ENCODE measurements at places on chromosomes 6 and 20.

- DNase-seq: no peak
Observed at GRCh38 chr20:61497029-61497627, 245.1 kb downstream of the CDH4 start.

GRCh38 chr6:148436466-148436865 lies 93.8 kb downstream of the SASH1 start:
- DNase-seq: no peak

DNA sequence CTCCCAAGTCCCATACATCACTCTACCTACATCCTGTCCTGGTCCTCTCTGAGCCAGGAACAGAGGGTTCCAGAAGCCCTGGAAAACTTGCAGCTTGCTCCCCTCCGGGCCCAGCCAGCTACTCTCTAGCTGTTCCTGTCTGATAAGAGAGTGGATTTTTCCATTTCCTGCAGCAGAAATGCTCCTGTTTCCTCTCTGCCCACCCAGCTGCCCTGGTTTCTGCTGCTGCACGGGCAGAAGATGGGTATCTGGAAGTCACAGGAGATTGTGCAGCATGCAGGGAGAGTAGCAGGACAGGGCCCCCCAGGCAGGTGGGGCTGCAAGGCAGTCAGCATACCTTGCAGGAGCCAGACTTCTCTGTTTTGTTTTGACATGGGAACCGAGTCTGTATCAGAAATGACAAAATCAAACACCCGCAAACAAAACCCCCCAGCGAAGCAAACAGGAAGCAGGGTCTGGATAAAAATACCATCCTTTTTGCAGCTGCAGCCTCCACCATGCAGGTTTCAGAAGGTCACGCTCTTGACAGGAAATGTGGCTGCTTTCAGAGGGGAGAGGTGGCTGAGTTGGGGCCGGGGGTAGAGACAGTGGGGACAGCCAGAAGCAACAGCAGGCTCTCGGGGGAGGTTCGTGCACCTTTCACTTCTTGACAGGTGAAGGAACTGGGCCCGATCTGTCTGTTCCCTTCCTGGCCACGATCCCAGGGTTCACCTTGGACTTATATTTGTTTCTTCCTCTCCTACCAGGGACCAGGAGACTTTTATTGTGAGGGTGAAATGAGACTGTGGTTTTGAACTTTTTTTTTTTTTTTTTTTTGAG lies 50.8 kb upstream of the FAM83D start:
- DNase-seq: peak; percentile 56

DNA sequence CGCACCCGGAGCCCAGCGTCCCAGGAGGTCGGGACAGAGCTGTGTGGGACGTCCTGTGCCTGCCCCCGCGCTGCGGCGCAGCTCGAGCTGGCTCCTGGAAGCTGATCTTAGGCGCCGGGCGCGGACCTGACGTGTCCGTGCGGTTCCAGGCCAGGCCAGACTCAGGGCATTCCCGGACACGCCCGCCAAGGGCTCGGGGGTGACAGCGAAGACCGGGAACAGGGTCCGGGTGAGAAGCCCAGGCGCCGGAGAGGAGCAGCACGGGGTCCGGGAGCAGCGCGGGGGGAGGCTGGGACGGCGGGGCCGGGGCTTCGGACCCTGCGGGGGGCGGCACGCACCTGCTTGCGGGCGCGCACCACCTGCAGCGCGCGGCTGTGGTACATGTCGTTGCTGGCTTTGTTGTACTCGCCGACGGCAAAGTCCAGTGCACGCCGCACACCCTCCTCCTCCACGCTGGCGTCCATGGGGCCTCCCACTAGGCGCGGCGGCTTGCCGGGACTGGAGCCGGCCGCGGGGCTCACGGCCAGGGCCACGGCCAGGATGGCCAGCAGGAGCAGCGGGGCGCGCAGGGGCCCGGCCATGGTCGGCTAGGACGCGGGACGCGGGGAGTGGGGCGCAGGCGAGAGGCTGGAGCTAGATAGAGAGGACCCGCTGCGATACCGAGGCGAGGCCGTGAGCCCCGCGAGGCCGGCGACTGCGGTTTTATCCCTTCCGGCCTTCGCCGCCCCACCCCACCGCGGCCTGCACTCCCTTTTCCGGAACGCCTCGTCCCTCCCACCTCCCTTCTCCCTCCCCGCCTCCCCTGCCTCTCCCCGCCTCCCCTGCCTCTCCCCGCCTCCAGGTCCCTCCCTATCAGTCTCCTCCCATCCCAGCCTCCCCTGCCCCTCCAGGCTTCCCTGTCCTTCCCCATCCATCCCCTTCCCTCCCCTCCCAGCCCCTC lies at the start of gene CST3:
Gene CST3 (minus strand): TSS at position 674 of the 940 bp plus-strand sequence. CDS start 93 bp downstream, at position 581.
- no peak for DNase-seq

DNA sequence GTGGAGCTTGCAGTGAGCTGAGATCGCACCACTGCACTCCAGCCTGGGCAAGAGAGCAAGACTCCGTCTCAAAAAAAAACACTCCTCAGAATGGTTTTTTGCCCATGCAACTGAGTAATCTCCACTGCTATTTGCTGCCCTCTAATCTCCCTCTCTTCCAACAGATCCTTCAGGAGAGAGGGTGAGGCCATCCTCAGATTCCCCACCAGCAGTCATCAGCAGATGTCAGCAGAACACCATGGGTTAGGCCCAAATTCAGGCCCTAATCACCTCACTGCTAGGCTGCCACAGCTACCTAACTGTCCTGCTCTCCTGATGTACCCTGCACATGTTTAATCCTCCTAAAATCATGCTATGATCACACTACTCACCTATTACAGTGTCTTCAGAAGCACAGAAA lies 63.2 kb upstream of the BEND6 start:
- no peak for DNase-seq

DNA sequence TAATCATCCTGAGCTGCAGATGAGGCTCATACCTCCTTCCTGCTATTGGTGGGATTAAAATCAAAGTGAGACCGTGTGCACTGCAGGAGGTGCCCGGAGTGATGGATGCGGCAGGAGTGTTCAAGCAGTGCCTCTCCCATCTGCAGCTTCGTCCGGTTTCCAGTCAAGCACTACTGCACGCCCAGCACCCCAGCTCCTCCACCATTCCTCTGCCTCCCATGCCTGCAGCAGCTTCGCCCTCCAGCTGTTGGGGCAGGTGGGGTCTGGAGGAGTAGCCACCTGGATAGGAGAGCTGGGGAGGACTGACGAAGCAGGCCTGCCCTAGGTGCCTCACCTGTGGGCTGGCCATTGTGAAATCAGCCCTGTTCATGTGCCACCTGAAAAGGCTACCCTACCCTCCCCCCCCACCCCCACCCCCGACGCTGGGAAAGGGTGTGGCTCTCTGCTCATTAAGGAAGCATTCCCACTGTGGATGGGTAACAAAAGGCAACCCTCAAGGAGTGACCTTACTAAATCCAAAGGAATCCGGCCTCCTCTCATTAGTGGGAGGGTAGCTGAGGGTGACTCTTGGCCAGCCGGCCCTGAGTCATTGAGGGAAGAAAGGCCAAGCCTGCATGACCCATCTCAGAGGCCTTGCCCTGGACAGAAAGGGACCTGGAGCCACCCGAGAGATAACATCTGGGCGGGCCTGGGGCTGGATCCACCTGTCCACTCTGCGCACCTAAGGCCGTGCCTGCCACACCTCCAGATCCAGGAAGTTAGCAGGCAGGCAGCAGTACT lies 115.9 kb upstream of the ARMC2 start:
- DNase-seq: no peak

DNA sequence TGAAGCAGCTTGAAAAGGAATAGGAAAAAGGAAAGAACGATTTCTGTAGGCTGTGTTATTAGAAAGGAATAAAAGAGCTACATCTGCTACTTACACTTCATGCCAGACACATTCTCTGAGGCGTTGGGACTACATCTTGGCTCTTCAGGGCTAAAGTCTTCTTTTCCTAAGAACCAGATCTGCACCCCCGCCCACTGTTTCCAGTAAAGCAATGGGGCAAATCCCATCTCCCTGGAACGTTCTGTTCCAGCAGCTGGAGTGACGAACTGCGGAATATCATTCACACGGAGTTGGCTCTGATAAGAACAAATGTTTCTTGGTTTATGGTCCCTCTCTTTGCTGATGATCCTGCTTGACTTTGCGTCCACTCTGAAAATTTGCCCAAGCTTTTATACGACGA lies 26.9 kb downstream of the FAM50B start:
- DNase-seq: no peak

GRCh38 chr6:43221046-43221972 lies 8.0 kb downstream of the DNPH1 start:
- DNase-seq: no peak

- DNase-seq: no peak
Observed at GRCh38 chr20:63138855-63139341, 77.0 kb downstream of the YTHDF1 start.

DNA sequence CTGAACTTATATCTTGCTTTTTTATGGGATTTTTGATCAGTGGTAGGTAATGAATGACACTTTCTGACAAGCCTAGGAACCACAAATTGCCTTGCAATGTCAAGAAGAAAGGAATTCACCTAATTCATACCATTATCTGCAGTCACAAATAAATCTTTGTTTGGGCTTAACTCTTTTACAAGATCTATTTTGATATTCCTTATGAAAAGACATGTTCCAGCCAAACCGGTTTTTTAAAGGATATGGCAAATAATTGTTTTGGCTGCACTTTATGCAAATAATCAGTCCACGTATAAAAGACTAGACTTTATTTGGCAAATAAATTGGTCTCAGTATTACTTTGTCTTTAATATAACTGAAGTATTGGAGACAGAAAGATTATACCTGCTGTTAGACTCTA lies 771.7 kb upstream of the ADGRB3 start:
- DNase-seq: no peak

GRCh38 chr6:116290799-116291198 lies 11.1 kb upstream of the TSPYL1 start:
- DNase-seq: no peak

DNA sequence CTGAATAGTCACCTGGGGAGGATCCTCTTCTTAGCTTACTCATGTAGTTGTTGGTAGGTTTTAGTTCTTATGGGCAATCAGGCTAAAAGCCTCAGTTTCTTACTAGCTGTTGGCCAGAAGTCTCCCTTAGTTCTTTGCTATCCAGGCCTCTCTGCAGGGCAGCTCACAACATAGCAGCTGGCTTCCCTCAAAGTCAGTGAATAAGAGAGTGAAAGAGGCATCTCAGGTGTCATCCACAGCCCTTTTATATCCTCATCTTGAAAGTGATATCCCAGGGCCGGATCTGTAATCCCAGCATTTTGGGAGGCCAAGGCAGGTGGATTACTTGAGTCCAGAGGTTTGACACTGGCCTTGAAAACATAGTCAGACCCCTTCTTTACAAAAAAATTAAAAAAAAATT lies 42.1 kb upstream of the FOXA2 start:
- DNase-seq: no peak

GRCh38 chr20:64210656-64211369 lies 44.7 kb upstream of the PCMTD2 start:
- DNase-seq: no peak

DNA sequence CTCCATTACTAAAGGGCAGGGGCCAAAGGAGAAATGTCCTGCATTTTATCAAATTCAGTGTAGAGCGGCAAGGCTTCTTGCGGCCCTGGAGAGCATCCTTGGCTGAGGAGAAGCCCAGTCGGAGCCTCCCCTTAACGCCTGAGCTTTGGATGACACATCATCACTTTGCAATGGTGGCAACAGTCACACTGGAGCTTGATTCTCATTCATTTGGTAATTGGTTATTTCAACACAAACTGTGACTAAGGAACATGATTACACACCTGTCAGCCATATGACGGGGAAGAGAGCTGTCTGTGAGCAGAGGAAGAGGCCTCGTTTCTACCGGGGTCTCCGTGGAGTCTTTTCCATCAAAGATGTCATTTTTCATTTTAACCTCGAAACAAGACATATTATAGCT lies 81.4 kb downstream of the SOBP start:
- no peak for DNase-seq

GRCh38 chr20:49405062-49405683 lies 77.3 kb downstream of the KCNB1 start:
- DNase-seq: no peak

Measured in activated gamma-delta T cell treated with anti-CD3 and anti-CD28 coated beads, Interleukin-2, amount 50 U/mL, for 16 hours (primary cell).